ENCODE measurements at places on chromosomes 3 and 15.
A peak's percentile ranks its signal among the peaks of the same experiment; 100 is the strongest.

- DNase-seq = no peak
Observed at GRCh38 chr3:62445275-62445674, 71.9 kb upstream of the FEZF2 start.

- DNase-seq = no peak
Observed at GRCh38 chr3:71355862-71356261, 227.7 kb downstream of the FOXP1 start.

DNA sequence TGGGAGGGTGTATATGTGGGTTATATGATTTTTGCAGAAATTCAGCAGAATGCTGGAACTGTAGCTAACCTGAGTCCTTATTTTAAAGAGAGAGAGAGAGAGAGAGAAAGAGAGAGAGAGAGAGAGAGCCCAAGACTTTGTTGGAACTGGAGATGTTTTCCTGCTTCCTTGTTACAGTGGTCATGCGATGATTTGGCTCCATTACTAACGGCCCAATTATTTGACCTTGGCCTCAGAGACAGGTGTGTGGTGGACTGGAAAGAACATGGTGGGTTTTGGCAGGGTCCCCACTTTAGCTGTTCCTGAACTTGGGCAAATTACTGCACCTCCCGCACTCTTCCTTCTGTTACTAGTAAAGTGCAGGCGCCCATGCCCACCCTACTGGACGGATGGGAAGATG lies 14.8 kb upstream of the ACSBG1 start:
- no peak for DNase-seq

- no peak for DNase-seq
Observed at GRCh38 chr3:194265505-194265892, 85.6 kb downstream of the CPN2 start.

- no peak for DNase-seq
Observed at GRCh38 chr3:28210968-28211713, 30.3 kb upstream of the CMC1 start.

GRCh38 chr3:71817262-71817661 lies 32.3 kb upstream of the PROK2 start:
- DNase-seq = no peak

- peak; percentile 15 for DNase-seq
Observed at GRCh38 chr3:183560607-183561006, 5.1 kb upstream of the KLHL6 start.

DNA sequence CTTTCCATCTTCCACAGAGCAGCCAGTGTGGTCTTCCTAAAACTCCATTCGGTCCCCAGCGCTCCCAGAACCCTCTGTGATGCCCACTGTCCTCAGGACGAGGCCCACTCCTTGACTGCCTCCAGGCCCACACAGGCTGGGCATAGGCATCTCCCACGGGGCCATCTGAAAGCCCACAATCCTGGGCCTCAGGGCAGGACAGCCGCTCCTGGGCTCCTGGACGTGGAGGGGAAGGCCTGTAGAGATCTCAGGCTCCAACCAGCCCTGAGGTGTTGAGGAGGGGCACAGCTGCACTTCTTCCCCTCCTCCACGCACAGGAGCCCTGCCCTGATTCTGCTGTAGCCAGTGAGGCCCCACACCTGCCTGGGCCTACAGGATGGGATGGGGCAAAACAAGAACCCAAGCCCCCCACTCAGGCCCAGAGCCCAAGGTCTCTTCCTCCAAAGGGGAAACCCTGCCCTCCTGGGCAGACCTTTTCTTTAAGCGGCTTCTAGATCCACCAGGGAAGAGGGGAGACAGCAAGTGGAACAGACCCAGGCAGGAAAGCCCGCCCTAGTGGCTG lies 25.9 kb downstream of the SHISA5 start:
- DNase-seq = no peak

DNA sequence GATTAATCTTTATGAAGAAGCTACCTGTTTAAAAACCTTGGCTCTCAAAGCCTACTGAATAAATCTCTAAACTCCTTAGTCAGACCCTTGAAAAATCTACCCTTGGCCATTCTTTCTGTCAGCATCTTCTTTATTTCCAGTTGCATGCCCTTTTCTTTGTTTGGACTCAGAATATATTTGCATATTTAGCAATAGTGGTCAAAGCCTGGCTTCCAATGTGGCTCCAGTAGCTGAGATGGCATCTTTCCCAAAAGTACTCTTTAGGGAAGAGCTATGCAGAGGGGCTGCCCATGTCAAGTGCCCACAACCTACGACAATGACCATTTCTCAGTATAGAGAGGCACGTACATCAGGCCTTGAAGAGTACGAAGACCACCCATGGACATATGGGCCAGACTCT lies 47.2 kb downstream of the TLNRD1 start:
- DNase-seq = no peak

DNA sequence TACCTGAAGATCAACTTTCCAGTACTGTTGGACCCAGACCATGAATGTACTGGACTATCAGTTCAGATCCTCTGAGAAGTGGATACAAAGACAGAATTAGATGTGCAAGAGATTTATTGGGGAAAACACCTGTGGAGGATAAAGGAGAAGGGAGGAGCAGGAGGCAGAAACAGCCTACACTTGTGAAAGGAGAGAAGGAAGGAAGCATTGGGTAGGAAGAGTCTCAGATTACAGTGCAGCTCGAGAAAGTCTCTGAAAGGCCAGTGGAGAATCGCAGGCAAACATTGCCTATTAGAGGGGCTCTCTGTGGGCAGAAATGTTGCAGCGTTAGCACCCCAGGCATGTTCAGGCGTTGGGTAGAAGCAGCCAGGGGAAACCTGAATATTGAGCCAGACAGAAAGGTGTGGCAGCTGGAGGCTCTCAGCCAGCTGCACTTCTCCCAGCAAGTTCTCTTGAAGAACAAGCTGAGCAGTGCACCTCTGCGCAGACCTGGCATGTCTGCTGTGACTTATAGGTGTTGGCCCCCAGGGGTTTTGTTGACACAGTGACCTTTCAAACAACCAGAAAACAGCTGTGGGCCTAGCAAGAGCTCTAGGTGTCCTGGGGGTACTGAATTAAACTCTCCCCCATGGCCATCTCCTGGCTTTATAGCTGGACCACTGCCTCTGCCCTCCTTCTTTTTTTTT lies 7.0 kb downstream of the CHST14 start:
- no peak for DNase-seq

- DNase-seq = no peak
Observed at GRCh38 chr3:135125171-135125801, 330.2 kb downstream of the EPHB1 start.

- no peak for DNase-seq
Observed at GRCh38 chr3:105828703-105829102, 40.1 kb downstream of the CBLB start.

GRCh38 chr3:58188173-58188564 lies 22.6 kb downstream of the DNASE1L3 start:
- DNase-seq = no peak

GRCh38 chr15:74399511-74400312 lies 32.3 kb upstream of the CYP11A1 start:
- DNase-seq = peak; percentile 61

DNA sequence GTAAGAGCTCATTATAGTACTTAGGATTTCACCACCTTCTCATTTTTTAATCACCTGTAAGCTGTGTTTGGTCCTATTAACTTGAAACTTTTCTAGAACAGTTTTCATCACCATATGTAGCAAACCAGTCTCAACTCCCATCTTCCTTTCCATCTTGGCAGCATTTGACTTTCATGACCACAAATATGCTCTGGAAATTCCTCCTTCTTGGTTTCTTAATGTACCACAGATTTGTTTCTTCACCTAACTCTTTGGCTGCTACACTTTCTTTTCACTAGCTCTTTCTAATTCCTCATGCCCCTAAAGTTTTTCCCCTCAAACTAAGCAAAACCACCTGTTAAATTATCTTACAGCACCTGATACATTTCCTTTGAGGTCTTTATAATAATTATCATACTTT lies 13.2 kb upstream of the NMB start:
- no peak for DNase-seq

DNA sequence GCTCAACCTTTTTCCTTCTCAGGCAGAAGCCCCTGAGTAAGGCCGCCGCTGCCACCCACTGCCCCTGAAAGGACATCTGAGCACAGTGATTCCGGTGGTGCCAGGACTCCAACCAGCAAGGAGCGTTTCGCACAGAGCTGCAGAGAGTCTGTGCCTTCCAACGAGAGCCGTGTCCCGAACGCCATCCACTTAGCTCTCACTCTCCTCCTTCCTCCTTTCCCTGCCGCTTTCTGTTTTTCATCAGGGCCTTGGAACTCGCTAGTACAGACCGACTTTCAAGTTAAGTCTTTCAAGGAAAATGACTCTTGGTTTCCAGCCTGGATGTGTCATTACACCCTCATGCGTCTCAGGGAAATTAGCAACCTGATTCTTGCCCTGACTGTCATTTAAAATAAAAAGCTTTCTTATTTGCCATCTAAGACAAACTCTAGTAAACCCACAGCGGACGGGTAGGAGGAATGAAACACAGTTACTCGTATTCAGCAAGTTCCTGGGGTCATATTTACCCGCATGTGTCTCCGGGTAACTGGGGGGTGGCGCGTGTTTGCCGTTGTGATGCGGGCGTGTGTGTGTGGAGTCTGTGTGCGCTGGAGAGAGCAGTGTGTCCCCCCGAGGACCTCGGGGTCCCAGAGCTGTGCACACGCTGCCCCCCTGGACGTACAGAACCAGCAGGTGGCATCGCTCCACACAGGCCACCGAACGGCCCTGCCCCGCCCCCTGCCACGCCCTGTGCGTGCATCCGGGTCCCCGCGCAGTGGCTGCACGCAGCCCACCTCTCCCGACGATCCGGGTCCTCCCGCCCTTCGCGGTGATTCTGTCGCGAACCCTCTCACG lies 30.4 kb upstream of the ALDH1A3 start:
- no peak for DNase-seq

GRCh38 chr15:81323559-81323943 lies 390 bp downstream of the STARD5 start:
- DNase-seq = no peak

DNA sequence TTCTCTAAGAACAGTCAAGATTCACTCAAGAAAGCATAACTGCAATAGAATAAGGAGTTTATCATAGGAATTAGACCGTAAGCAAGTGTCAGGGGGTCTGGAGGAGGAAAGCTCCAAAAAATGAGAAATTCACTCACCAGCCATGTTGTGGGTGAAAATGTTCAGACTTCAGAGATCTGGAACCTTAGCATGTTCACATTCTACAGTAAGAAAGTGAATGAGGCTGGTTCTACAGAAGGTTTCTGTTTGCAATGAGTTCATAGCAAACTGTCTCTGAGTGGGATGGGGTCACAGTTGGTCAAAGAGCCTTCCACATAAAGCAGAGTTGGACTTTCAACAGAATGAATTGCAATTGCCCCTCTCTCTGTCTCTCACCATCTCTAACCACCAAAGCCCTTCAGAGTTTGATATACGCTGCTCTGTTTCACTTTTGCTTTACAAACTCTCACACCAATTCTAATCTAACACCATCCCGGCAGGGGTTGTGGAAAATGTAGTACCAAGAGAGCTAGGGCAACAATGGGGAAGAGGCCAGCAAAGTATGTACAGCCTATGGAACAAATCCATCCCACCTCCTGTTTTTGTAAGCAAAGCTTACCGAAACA lies 581.8 kb upstream of the UBE2E2 start:
- no peak for DNase-seq

DNA sequence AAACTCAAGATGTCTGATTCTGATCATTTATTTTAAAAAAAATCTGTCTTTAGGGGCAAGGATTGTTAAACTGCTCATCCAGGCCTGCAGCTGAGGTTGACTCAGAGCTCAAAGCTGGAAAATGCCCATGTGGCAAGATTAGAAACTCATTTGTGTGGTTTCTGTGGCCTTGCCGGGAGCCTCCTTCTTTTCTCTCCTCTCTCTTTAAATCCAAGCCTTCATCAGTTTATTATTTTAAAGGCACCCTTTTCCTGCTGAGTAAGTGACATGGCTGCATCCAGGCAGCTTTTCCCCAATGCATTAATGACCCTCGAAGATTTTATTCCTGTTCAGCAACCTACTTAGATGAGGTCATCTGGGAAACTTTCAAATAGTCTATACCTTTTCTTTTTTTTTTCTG lies 221.3 kb upstream of the CDIN1 start:
- DNase-seq = no peak

GRCh38 chr15:48332642-48333034 lies 1.4 kb downstream of the DUT start:
- no peak for DNase-seq
